ENCODE measurements at places on chromosomes 1 and 21.

DNA sequence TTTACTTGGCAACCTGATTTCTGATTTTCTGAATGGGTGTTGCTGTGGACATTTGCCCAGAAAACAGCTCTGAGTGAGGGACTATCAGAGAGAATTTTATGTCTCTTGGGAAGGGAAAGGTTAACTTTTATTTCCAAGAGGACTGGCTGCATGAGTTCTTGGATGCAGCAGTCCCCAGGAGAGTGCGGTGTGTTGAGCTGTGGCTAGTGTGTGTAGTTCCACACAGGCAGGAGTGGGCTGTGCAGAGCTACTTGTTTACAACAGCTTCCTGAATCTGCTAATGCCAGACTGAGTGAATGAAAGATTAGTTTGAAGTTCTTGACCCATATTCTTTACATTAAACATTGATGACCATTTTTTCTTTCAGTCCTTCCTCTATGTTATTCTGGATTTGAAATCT, 41.0 kb upstream of the APOBEC4 start:
- DNase-seq, result no peak

GRCh38 chr1:106621853-106622252, 434.6 kb upstream of the PRMT6 start:
- no peak for DNase-seq

DNA sequence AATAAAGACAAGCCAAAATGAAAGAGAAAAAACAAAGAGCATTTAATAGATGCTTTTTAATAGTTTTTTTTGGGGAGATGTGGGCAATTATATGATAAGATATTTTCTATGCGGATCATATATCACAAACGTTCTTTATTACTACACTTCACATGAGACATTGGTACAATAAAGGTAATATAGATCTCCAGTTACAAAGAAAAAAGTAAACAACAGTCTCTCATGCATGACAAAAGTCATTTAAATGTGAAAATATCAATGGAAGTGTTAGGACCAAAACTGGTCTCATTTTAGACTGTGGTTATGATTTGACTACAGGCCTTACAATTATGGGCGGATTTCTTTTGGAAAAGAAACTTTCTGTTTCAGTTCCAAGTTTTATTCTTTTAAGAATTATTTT, 687.0 kb downstream of the ADGRL2 start:
- no peak for DNase-seq

GRCh38 chr21:45169001-45169400, 94.6 kb downstream of the ADARB1 start:
- DNase-seq, result no peak

DNA sequence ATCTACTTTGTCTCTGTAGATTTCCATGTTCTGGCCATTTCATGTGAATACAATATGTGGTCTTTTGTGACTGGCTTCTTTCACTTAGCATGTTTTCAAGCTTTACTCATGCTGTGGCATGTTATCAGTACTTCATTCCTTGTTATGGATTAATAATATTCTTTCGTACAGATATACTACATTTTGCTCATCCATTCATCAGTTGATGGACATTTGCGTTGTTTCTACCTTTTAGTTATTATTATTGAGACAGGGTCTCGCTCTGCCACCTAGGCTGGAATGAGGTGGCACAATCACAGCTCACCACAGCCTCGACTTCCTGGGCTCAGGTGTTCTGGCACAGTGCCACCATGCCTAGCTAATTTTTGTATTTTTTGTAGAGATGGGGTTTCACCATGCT, 21.4 kb downstream of the SFPQ start:
- DNase-seq, result no peak

DNA sequence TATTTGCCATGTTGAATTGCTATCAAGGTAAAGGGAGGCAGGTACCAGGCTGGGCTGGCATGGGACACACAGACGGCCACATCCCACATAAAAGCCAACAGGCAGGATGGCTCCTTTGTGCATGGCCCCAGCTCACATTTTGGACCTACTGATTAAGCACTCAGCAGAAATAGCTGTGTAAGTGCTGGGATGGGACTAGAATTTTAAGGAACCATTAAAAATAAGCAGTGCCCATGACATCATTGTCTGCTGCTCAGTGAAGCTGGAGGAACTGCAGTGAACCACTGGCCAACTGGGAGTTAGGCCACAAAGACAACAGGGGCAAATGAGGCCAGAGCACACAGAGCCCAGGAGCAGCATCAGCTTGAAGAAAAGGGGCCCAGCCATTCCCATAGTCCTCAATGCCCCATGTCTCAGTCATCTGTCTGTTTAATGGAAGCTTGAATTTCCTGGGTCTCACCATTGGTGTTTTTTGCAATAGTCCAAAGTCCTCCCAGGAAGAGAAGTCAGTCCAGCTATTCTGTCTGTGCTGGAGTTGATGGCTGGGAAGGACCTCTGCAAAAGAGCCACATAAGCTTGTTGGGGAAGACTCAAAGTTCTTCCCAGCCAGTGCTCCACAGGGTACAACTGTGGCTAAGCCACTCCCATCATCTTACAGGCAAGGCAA, 45.3 kb upstream of the TNR start:
- no peak for DNase-seq

- no peak for DNase-seq
Measured at GRCh38 chr1:21205416-21205815, 28.7 kb upstream of the EIF4G3 start.

- no peak for DNase-seq
Measured at GRCh38 chr1:171257607-171258076, 9.3 kb downstream of the FMO1 start.

DNA sequence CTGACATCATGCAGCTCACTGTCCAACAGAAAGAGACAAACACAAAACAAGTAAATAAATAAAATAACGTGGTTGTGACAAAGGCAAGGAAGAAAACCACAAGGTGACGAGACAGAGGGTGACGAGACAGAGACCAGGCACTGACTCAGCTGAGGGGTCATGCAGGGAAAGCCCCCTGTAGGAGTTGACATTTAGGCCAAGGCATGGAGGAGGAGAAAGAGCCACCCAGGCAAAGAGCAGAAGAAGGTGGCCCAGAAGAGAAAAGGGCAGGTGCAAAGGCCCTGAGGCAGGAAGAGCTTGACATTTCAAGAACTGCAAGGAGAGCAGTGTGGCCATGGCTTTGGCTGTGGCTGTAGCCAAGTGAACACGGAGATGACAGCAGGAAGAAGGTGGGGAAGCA, 65.1 kb upstream of the ID3 start:
- no peak for DNase-seq

GRCh38 chr1:36876990-36877389, 157.3 kb downstream of the GRIK3 start:
- no peak for DNase-seq

DNA sequence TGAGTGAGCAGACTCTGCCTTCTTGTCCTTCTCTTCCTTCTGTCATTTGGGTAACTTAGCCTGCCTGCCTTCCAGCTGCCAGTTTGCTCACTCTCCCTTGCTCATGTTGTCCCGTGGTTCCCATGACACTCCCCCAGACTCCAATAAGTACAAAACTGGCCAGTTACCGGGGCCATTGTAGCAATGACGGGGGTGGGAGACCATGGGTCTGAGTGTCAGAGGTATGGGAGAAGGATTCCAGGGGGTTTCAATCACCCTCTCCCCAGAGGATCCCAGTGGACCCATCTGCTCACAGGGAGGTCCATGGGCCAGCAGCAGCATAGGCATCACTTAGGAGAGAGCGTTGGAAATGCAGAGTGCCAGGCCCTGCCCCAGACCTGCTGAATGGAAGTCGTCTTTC, 51.3 kb downstream of the CAPN9 start:
- no peak for DNase-seq

DNA sequence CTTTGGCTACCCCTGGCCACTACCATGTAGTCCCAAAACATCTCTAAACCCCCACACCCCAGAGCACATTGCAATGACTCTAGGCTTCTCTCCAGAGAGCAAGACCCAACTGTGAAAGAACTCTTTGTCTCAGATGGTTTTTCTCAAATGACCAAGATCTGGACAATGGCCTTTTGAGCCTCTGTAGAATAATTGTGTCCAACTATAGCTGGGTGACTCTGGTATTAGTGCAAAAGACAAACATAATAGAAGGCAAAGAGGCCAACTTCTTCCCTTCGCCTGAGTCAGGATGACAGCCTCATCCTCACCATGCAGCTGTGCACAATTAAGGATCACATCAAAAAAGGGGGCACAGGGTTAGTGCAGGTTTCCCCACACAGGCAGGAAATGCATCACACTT, 139.6 kb downstream of the BRINP2 start:
- DNase-seq, result no peak

DNA sequence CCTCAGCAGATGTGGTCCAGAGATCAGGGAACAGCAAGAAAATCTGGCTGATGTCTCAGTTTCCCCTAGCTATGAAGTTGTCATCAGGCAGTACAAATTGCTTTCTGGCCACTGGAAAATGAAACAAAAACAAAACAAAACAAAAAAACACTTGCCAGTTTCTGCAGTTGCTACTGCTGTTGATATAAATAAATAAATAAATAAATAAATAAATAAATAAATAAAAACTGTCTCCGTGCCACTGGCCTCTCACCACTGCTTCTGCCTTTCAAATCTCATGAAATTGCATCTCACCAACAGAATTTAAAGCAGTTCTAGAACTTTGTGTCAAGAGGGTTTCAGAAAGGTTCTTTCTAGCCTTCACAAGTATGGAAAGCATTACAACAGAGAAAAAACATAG, 62.9 kb downstream of the C1orf87 start:
- DNase-seq, result no peak

DNA sequence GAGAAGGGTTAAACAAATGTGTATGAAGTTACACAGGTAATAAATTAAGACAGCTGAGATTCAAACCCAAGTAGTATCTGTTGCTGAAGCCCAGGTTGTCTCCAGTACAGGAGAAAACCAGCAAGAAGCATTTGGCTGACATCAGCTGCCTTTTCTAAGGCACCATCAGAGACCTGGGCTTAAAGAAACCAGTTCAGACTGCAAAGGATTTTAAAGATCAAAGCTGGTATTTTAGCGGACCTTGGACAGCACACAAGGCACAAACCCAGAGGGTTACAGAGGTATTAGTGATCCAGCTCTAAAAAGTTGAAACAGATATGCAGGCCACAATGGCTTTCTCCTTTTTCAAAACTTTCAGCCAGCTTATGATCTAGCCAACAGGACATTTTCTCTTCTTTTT, 23.4 kb downstream of the BEND5 start:
- DNase-seq, result no peak

DNA sequence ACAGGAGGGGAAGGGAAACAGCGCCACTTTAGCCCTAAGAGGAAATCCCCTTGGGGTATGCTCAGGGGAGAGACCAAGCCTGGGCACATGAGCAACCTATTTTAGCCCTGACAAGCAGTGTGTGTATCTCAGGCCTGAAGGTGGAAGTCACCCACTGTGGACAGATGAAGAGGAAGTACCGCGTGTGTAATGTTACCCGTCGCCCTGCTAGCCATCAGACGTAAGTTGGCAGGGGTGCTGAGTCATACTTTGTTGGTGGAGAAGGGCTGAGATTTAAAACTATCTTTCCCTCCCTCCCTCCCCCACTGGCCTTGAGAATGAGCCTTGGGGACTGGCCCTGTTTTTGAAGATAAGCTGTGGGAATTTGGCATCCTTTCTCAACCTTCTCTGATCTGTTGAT, 11.2 kb downstream of the AGO1 start:
- DNase-seq, result no peak

- DNase-seq, result peak; percentile 34
Measured at GRCh38 chr1:225652729-225653462, at the start of gene ENAH. Gene ENAH (minus strand): TSS chr1:225653123. CDS start chr1:225652690, 433 bp downstream.

DNA sequence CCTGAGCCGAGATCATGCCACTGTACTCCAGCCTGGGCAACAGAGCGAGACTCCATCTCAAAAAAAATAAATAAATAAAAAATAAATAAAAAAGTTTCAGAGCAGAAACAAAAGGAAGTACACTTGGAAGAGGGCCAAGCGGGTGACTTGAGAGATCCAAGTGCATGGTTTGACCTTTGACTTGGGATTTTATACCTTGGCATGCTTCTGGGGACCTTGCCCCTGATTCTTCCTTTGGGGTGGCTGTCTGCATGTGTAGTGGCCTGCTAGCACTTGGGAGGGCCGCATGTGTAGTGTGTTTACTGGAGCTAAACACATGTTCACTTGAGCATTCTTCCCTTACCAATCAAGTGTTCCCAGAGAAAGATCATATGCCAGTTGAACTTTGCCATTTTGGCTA, 114.0 kb downstream of the DTL start:
- no peak for DNase-seq

DNA sequence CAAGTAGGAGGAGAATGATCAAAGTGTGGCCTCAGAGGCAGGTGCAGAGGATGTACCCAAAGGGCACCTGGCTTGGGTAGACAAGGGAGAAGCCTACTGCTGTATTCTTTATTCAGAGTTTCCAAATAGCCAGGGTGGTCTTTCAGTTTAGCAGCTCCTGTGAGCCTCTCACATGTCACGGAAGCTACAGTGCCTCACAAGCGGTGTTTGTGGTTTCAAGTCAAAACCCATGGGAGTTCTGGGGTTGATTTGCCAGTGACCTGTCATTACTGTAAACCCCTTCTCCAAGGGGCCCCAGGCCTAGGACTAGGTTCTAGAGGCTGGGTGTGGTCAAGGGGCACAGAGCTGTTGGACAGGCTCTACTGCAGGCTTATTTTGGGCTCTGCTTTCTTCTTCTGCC, 10.2 kb upstream of the IL10 start:
- DNase-seq, result no peak

GRCh38 chr1:15207829-15208429, 39.1 kb upstream of the FHAD1 start:
- no peak for DNase-seq

DNA sequence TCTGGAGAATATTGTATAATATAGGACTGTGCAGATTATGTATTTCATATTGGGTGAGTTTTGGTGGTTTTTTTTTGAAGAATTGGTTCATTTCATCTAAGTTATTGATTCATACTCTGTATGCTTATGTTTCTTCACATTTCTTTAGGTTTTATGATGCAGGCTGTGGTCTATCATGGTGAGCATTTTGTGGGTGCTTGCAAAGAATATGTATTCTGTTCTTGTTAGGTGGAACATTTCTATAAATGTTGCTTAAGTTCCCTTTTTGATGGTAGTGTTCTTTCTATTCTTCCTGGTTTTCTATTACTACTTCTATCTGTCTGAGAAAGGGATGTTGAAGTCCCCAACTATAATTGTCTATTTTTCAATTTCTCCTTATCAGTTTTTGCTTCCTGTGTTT, 42.6 kb downstream of the PKN2 start:
- DNase-seq, result no peak

GRCh38 chr21:27805696-27806095, 838.8 kb upstream of the ADAMTS5 start:
- no peak for DNase-seq

DNA sequence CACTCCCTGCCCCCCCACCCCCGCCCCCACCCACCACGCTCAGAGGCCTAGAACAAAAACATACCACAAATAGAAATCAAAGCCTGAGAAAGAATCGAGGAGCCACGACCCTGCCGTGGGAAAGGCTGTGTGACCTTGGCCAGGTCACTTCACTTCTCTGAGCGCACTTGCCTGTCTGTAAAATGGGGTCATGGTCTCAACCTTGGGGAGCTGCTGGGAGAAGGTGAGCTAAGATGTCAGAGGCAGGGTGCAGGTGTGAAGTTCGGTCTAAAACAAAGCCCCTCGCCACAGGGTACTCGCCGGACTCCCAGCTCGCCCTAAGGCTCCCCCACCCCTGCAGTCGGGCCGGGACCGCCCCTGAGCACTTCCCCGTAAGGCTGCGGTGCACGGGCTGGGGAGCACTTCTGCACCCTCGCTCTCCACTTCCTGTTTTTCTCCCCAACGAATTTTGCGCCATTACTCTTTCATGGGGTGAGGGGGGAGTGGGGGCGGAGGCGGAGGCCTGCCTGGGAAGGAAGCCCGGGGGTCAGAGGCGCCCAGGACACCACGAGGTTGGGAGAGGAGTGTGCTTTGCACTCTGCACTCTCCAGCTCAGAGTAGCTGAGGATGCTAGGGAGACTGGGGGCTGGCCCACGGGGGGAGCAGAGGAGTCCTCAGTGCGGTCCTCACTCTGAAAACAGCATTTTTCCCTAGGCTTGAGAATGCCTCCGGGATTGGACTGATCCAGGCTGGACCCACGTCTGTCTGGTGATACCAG, 21.9 kb upstream of the PIK3CD start:
- peak; percentile 57 for DNase-seq
